ENCODE measurements at places on chromosomes 16 and 17. TPM values are rescaled to one million over a fixed set of nuclear protein-coding genes. Genes with fewer than 3 reads are reported as not detected.

The DUSP14 gene
- total RNA-seq = 19.6 TPM

The MEOX1 gene
- 8.5 TPM for total RNA-seq

- peak; percentile 69 for DNase-seq
Observed at GRCh38 chr17:1783271-1783670, 21.4 kb downstream of the SERPINF1 start.

GRCh38 chr17:65742403-65743307 is 181.2 kb upstream of the AXIN2 start:
- no peak for DNase-seq

DNA sequence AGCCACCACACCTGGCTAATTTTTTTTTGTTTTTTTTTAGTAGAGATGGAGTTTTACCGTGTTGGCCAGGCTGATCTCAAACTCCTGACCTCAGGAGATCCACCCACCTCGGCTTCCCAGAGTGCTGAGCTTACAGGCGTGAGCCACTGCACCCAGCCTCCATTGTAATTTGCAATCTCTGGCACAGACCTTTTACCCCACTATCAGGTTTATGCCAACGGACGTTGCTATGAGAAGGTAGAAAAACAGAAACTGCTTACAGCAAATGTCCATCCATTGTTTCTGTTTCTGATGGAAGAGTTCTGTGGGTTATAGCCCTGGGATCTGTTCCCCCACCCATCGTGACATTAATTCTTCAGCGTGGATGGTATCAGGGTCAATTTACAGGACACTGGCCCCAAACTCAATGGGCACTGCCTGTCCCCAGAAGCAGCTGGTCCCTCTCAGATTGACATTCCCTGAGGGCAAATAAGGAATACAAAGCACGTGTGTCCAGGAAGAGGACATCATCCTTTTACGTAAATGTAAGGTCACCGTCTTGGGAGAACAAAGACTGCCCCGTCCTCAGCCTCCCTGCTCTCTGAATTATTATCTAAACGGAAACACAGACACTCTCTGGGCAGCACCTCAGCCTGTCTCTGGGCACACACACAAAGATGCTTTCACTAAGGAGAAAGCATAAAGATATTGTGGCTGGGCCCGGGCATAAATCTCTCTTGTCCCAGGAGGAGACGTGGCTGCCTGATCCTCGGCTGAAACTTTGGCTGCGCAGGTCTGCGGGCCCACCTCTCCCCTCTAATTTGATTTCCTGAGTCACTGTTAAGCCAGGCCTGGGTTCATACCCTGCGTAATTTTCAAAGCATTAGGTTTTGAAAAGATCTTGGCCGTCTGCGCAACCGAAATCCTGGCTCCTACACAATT is 5.2 kb downstream of the KCNG4 start:
- no peak for DNase-seq

DNA sequence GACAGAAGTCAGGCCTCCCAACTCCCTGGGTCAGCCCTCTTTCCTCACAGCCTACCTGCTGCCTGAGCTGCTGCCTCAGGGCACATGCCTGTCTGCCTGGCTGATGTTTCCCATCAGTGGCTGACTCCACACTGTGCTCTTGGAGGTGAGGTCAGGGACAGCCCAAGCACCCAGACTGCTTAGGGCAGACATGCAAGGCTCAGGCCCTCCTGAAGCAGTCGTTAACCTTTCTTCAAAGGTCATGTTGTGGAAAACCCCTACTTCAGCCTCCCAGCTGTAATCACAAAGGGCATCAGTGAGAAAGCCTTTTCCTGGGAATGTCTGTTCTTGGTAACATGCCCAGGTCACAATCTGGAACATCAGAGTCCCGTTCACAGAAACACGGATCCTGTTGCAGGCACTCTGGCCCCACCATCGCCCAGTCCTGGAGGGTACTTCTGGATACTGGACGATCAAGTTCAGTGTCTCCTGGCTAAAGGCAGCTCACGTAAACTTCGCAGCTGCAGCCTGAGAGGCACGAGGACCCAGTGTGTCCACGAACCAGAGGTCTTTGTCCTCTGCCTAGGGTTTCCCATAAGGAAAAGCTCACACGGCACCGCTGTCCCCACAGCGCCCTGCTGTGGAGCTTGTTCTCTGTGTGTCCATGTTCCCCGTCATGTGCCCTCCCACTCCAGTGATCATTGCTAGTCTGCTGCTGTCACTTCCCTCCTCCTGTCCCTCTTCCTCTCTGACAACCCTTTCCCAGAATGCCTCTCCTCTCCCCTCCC is 54.9 kb downstream of the GNAO1 start:
- DNase-seq = no peak

Measured in Right ventricle myocardium superior (tissue), 1 donor.